ENCODE measurements at places on chromosomes 13 and 19. TPM values are rescaled to one million over a fixed set of nuclear protein-coding genes. Genes with fewer than 3 reads are reported as not detected.

GRCh38 chr13:23751195-23751594, 138.0 kb downstream of the MIPEP start:
- DNase-seq = no peak

DNA sequence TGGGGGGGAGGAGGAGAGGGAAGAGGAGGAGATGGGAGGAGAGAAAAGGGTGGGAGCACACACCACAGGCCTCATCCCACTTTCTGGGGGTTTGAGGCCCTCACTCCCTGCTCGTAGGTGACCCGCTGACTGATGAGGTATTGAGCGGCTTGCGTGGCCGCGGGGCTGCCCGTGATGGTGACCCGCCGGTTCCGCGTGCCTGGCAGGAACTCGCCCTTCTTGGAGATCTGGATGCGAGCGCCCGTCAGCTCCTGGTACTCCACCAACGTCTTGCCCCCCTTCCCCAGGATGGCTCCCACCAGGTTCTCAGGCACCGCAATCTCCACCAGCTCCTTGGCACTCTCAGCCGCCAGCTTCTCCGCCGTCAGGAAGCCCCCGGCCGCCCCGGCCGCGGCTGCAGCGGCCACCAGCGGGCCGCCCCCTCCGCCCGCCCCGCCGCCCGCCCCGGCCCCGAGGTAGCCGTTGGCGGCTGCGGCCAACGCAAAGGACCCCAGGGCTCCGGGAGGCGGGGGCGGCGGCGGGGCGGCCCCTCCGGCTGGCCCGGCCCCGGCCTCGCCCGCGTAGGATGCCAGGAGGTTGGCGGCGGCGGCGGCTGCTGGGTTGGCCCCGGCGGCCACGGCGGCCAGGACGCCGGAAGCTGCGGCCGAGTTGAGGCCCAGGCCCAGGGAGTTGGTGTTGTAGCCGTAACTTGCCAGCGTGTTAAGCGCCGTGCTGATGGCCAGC, 25.4 kb upstream of the NANOS2 start:
- DNase-seq = no peak

DNA sequence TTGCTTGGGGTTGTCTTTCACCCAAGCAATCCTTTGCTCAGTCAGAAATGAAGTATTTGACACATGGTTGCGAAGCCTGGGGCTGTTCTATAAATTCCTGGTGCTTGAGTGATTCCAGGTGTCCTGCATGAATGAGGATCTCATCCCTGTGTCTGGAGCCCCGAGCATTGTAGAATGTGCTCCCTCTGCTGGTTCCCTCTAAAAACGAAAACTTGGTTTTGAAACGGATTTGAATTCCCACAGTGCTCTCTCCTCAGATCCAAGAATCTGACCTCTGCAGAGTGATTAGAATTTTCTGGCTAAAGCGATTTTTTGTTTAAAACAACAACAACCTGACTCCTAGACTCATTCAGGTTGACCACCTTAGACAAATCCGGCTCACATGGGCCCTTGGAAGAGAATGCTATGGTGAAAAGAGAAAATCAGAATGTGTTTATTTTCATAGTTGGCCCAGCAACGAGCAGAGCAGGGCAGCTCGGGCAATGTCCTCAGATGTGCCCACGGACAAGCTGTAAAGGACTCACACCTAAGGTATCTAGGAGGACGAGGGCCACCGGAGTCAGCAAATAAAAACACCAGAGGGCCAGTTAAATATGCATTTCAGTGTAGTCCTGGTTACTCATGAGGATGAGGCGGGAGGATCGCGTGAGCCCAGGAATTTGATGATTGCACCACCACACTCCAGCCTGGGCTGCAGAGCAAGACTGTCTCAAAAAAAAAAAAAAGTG, 8.7 kb upstream of the ATP12A start:
- no peak for DNase-seq

GRCh38 chr19:16125737-16126495, 14.2 kb downstream of the RAB8A start:
- DNase-seq = no peak

GRCh38 chr13:64453831-64454230, 2776.3 kb downstream of the PCDH9 start:
- no peak for DNase-seq

DNA sequence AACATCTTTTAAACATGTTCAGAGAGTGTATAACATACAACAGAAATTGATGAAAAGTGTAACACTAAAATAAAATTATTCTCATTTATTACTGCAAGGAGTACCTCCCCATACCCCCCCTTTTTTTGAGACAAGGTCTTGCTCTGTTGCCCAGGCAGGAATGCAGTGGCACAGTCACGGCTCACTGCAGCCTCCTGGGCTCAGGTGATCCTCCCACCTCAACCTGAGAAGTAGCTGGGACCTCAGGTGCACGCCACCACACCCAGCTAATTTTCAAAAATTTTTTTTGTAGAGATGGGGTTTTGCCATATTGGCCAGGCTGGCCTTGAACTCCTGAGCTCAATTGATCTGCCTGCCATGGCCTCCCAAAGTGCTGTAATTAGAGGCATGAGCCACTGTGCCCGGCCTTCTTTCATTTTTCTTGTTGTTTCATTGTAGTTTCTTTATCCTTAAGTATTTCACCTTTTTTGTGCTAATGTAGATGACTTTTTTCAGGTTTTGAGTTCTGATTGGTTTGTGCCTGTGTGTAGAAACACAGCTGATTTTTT, 28.3 kb downstream of the GATAD2A start:
- no peak for DNase-seq

DNA sequence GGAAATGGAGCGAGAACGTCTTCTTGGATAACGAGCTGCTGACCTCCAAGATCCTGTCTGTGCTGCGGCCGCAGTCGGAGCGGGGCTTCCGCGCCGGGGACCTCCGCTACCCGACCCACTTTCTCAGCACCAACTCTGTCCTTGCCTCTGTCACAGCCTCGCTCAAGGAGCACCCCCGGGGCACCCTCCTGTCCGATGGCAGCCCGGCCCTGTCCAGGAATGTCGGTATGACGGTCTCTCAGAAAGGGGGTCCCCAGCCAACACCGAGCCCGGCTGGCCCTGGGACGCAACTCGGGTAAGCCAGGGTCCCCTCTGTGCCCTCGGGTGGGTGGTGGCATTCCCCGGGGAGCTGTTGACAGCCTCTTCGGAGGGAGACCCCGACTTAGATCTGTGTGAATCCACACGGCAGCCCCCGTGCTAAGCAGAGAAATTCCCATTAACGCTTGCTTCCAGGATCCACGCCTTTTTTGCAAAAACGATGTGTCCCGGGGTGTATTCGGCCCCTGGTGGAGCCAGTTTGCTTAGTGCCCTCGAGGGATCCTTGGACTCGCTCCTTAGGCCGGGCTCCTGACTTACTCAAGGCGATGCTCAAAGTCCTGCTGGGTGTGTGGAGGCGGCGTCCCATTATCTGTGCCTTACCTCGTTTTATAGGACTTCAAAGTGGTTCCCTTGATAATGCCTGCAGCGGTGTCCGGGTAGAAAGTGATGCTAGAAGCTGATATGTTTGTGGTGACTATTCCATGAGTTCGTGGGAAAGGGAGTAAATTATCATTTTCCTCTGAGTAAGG, 48.5 kb downstream of the PEX11G start:
- DNase-seq = no peak

- peak; percentile 51 for DNase-seq
Measured at GRCh38 chr13:113792886-113793717, 34.1 kb downstream of the TMEM255B start.

- no peak for DNase-seq
Measured at GRCh38 chr13:44868397-44868796, 120.9 kb downstream of the NUFIP1 start.

- DNase-seq = no peak
Measured at GRCh38 chr13:99143904-99144303, 56.8 kb upstream of the UBAC2 start.

DNA sequence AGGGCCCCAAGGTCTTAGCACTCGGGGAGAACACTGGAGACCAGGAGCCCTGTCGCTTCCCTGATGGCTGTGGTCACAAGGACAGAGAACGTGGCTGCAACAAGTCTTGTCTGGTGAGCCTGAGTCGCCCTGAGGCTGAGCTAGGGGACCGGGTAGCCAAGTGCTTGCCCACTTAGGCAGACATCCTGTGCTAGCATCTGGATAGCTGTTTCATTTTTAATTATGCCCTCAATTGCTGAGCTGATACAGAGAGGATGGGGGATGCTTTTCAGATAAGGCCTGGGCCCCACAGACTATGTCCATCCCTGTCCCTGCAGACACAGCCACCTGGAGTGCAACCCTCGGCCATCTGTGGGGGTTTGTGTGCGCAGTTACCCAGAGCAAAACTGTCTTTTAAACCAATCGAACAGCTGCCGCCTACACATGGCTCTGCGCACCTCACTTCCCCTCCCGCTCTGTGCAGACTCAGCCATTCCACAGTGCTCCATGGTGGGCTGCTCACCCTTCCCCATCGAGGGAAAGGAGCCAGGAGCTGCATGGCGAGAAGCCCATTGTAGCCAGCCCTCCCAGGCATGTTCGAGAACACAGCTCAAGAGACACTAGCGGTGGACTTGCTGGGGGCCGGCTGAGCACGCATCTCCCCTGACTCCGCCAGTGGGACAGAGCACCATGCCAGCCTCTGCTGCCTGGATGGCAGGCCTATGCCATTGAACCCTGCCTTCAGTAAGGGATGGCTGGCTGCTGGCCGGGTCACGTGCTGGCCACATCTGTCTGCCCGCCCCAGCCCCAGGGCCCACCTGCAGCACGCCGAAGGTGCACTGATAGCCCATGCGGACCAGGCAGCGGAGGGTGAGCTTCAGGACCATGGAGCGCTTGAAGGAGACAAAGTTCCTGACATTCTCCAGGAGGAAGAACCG, 19.4 kb upstream of the EIF3G start:
- no peak for DNase-seq

DNA sequence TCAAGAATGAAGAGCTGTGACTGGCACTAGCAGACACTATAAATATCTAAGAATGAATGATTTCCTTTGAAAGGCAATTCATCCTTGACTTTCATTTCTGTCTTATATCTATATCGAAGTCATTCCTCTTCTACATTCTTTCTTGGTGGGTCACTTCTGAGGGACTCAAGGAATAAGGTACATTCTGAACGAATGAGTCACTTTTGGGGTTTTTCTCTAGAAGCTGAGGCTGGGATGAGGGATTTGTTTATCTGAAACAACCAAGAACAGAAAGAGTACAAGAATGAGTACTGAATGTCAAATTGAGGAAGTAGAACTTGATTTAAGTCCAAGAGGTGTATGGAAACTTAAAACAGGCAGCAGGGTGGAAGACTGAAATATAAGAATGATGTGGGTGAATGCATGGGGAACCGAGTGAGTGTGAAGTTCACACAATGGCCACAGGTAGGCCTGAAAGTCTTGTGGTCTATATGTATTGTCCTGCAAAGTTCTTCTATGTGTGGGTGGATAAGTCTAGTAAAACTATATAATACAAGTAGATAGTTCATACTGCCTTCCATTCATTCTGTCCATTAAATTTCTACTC, 343.9 kb downstream of the OXGR1 start:
- DNase-seq = no peak

- no peak for DNase-seq
Measured at GRCh38 chr19:6109947-6110346, 353 bp downstream of the RFX2 start.

- no peak for DNase-seq
Measured at GRCh38 chr19:19285686-19286085, 12.6 kb upstream of the TM6SF2 start.

DNA sequence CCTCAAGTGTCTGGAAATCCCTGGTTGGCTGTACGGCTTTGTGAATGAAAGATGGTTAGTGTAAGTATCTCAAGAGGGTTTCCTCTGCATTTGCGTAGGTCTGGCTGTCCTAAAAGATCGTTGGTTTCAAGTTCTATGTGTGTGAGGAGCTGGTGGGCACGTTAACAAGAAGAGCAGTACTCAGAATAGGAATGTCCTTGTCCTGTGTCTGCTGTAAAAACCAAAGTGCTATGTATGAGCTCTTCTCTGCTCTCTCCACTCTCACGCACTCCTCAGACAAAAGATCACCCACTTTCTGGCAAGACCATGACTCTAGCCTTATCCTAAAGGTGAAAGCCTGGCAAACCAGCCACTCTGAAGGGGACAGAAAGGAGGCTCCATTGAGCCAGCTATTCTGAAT, 39.1 kb downstream of the USP12 start:
- DNase-seq = no peak

STXBP2 gene
- total RNA-seq = 30.1 TPM

KLK2 gene
- total RNA-seq = not detected

ADM5 gene
- 3.7 TPM for total RNA-seq

CDC42EP5 gene
- 52.8 TPM for total RNA-seq

TMED1 gene
- 20.0 TPM for total RNA-seq

COX7A1 gene
- 71.6 TPM for total RNA-seq

IZUMO2 gene
- not detected for total RNA-seq

SLC6A16 gene
- total RNA-seq = 5.6 TPM

MRPL57 gene
- total RNA-seq = 10.1 TPM

LILRB4 gene
- 5.5 TPM for total RNA-seq

All from sciatic nerve (tissue), 2 donors.